ENCODE measurements at places on chromosomes 16 and 17. TPM values are rescaled to one million over a fixed set of nuclear protein-coding genes. Genes with fewer than 3 reads are reported as not detected.

DNA sequence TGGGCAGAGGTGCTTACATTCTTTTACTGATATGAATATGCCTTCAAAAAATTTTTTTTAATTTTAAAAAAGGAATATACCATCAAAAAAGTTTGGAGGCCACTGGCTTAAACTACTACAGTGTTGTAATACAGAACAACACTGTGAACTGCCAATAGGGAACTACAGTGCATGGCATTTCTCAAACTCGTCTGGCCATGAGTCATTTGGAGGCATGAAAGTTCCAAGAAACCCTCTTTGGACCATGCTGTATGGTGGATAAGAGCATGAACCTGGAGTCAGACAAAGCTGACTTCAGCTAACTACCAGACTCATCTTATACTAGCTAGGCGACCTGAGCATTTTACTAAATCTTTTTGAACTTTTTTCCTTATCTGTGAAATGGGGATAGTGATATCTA is 9.2 kb upstream of the NF1 start:
- no peak for DNase-seq

- no peak for DNase-seq
Observed at GRCh38 chr16:28985211-28986041, 574 bp downstream of the LAT start.

GRCh38 chr17:34527908-34528470 is 51.4 kb upstream of the TMEM132E start:
- no peak for DNase-seq

- DNase-seq: no peak
Observed at GRCh38 chr16:85838876-85839585, 39.5 kb downstream of the COX4I1 start.

The MYH2 gene
- 1.0 TPM for total RNA-seq

Data from mucosa of descending colon (tissue), 3 donors.